SIG-M5 (cell line): ENCODE measurements at places on chromosomes 1 and 21.

- no peak for DNase-seq
Observed at GRCh38 chr1:59375321-59376220, 78.7 kb downstream of the FGGY start.

- no peak for DNase-seq
Observed at GRCh38 chr1:111446546-111446945, 2.5 kb downstream of the WDR77 start.

DNA sequence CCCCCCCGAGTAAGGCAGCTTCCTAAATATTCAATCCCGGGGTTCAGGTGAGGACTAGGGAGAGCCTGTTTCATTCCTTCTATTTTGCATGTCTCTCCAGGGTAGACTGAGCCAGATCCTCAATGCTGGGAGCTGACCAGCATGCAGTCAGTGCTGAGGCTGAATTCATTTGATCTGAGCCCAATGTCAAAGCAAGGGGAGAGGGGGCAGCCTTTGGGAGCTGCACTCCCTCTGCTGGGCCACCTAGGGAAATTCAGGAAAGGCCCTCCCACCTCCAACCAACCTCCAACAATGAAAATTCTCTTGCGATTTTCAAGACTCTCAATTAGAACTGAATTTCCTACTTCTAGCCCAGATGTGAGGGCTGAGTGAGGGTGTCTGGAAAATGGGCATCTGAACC is 371.2 kb downstream of the NPHP4 start:
- no peak for DNase-seq

DNA sequence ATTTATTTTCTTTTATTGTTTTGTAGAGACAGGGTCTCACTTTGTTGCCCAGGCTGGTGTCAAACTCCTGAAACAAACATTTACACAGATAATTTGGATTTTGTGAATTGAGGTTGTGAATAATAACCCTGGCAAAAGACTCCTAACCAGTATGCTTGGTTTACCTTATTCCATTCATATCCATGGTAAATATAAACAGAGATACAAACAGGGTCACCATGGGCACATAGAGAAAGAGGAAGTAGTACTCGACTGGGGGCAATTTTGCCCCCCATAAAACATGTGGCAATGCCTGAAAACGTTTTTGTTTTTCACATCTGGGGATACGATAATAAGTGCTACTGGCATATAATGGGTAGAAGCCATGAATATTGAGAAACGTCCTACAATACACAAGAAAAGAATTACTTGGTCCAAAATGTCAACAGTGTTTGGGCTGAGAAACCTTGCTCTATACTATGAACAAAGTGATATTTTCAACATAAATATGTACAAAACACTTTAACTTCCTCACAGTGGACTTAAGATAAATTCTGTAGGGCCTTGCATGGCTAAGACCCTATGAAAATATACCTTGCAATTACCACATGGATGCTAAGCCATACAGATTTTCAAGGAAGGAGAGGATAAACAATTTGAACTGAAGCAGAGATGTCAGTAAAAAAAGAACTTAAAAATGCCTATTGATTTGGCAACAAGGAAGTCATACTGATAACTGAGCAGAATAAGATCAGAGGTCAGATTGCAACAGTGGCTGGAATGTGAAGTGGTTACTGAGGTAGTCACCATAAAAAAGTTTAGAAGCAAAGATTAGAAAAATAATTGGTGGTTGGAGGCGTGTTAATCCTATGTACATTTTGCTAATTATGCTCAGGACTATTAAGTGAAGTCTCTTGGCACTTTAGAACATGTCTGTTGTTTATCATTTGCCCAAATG is 27.4 kb upstream of the ASPM start:
- no peak for DNase-seq

- DNase-seq = no peak
Observed at GRCh38 chr1:171116676-171117075, 26.0 kb downstream of the FMO3 start.

DNA sequence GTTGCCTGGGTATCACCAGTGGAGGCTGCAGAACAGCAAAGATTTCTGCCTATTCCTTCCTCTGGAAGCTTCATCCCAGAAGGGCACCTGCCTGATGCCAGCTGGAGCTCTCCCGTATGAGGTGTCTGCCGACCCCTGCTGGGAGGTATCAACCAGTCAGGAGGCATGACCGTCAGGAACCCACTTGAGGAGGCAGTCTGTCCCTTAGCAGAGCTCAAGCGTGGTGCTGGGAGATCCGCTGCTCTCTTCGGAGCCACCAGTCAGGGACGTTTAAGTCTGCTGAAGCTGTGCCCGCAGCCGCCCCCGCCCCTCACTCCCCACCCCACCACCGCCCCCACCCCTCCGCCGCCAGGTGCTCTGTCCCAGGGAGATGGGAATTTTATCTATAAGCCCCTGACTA is 23.1 kb upstream of the HFM1 start:
- no peak for DNase-seq

DNA sequence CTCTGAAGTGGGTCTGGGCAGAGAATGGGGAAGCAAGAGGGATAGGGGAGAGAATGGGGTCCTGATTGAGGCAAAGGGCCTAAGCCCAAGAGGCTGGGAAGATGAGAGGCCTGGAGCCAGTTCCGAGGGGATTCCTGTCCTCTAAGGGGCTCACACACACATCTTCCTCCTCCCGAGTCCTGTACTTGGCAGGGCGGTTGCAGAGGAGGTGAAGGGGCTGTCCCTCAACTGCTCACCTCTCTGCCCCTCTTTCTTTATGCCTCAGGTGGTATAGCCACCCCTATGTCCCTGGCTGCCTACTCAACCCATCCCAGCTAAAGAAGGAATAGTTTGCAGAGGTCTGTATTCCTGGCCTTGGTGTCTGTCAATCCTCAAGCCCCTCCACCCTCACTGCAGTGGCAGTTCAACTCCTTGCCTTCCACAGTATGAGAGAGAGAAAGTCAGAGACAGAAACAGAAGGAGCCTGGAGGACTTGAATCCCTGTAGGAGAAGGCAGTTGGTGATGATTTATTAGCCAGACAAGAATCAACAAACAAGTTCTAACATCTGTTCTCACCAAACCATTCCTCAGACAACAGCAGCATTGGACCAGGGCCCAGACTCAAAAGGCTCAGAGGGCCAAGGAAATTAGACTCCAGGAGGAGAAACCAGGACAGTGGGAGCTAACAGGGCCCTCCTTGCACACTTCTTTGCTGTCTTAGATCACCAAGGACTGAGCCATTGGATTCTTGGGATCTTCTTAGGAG is 10.7 kb downstream of the SH2D2A start:
- DNase-seq = no peak

GRCh38 chr1:183194527-183195141 is 8.6 kb downstream of the LAMC2 start:
- no peak for DNase-seq

- DNase-seq = no peak
Observed at GRCh38 chr1:59039551-59039950, 255.7 kb upstream of the JUN start.
